Activated T-cell treated with anti-CD3 and anti-CD28 coated beads, Interleukin-2, amount 50 U/mL, for 72 hours (primary cell): ENCODE measurements at places on chromosomes 16 and 17. TPM values are rescaled to one million over a fixed set of nuclear protein-coding genes. Genes with fewer than 3 reads are reported as not detected.

CENPT gene
- 59.4 TPM for total RNA-seq

ACSM2A gene
- total RNA-seq, result 0.79 TPM

HCRT gene
- total RNA-seq, result not detected

SYCE1L gene
- 2.9 TPM for total RNA-seq

ABCA6 gene
- 0.37 TPM for total RNA-seq
